ENCODE measurements at places on chromosomes 11 and 22. TPM values are rescaled to one million over a fixed set of nuclear protein-coding genes. Genes with fewer than 3 reads are reported as not detected.

GRCh38 chr11:133064152-133064877, 468.0 kb downstream of the OPCML start:
- H3K4me3 ChIP-seq = peak overlapping the region; percentile 63
- H3K27ac ChIP-seq = peak overlapping the region; percentile 75
- H3K36me3 ChIP-seq = no peaks in the 10 kb centered on the region
- H3K27me3 ChIP-seq = no peaks in the 10 kb centered on the region
- peak; percentile 68 for DNase-seq

DNA sequence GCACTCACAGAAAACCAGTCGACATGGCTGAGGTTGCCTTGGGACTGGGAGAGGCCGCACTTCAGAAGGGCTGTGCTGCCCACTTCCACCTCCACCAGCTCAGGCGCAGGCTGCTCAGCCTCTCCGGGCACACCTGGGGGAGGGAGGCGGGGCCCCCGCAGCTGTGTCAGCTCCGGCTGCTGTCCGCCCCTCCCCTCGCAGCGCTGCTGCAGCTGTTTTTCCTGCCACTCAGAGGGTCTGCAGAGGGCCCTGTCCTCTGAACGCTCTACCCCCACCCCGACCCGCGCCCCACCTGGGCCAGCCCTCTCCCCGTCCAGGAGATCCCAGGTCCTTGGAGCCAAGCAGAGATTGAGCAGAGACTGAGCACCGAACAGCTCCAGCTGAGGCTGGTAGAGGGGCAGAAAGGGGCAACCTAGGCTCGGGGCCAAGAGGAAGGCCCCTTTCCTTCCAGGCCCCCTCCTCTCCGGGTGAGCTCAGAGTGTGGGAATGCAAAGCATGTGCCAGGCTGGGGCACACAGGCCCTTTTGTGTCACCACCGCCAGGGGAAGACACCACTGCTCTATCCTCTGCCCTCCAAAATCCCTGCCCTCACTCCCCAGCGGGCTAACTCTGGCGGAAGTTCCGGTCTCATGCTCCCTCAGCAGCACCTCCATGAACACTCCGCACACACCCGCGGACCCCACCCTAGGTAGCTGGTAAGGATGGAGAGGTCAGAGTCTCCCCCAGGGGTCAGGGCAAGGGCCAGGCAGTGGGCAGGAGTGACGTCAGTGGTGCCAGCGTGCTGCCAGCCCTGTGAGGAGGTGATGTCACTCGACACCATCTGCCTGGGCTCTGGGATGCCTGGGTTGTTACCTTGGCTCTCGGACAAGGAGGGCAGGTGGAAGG, 1.6 kb downstream of the MCAM start:
- peak; percentile 69 for DNase-seq
- H3K27ac ChIP-seq = peak overlapping the region; percentile 96
- peaks cover 28% of the 10 kb centered on the region for H3K36me3 ChIP-seq
- no peaks in the 10 kb centered on the region for H3K27me3 ChIP-seq

- H3K36me3 ChIP-seq = no peaks in the 10 kb centered on the region
- no peak overlapping the region for H3K4me3 ChIP-seq
- H3K27ac ChIP-seq = no peak overlapping the region
- no peaks in the 10 kb centered on the region for H3K27me3 ChIP-seq
- no peaks in the 10 kb centered on the region for H3K4me1 ChIP-seq
Measured at GRCh38 chr11:131917634-131918384, 547.4 kb downstream of the NTM start.

MFNG gene
- 10.5 TPM for total RNA-seq

CCDC90B gene
- total RNA-seq = 20.9 TPM

DNA sequence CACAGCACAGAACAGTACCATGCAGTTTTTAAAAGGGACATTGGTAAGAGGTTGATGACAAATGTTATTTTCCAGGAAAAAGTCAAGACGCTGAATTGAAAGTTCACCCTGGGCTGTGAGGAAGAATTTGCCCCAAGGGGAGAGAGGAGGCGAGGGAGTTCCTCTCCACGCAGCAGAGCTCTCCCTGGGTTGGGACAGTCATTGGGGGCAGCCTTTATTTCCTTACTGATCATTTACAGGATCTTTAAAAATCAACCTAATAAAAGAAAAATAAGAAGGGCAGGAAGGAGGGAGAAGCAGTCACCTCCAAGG, 49.9 kb upstream of the WNT7B start:
- no peaks in the 10 kb centered on the region for H3K36me3 ChIP-seq
- H3K4me3 ChIP-seq = peak overlapping the region; percentile 57
- H3K27ac ChIP-seq = peak overlapping the region; percentile 85
- peaks cover 26% of the 10 kb centered on the region for H3K4me1 ChIP-seq

GRCh38 chr11:23749762-23750430, 747.0 kb upstream of the LUZP2 start:
- H3K27ac ChIP-seq = no peak overlapping the region
- no peaks in the 10 kb centered on the region for H3K4me1 ChIP-seq
- H3K27me3 ChIP-seq = no peaks in the 10 kb centered on the region
- no peak overlapping the region for H3K4me3 ChIP-seq
- DNase-seq = no peak
- H3K36me3 ChIP-seq = no peaks in the 10 kb centered on the region

PANX1 gene
- 17.9 TPM for total RNA-seq

ALDH3B2 gene
- not detected for total RNA-seq

CHRNA10 gene
- total RNA-seq = 0.37 TPM

DNA sequence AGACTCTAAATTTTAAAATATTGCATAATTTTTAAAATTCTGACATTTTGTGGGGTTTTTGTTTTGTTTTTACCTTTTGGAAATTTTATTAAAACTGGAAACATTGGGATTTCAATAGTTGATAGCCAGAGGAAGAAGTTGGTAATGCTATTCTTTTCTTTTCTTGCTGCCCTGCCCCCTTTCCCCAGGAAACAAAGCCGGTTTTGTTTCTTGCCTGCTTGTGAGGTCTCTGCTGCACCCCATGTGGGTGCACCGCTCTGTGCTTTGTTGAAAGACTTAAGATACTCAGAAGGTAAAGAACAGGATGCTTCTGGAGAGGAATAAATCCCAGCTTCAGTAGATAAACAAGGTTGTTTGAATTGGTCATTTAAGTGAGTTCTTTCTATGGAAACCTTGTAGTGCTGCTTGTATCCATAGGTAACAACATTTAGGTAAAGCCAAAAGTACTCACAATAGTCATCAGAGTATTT, 87.5 kb downstream of the YAP1 start:
- H3K4me3 ChIP-seq = no peak overlapping the region
- no peaks in the 10 kb centered on the region for H3K27me3 ChIP-seq
- H3K4me1 ChIP-seq = peaks cover 7% of the 10 kb centered on the region
- no peaks in the 10 kb centered on the region for H3K36me3 ChIP-seq
- no peak for DNase-seq

KRTAP5-2 gene
- total RNA-seq = not detected

FAM180B gene
- total RNA-seq = 0.50 TPM

DNA sequence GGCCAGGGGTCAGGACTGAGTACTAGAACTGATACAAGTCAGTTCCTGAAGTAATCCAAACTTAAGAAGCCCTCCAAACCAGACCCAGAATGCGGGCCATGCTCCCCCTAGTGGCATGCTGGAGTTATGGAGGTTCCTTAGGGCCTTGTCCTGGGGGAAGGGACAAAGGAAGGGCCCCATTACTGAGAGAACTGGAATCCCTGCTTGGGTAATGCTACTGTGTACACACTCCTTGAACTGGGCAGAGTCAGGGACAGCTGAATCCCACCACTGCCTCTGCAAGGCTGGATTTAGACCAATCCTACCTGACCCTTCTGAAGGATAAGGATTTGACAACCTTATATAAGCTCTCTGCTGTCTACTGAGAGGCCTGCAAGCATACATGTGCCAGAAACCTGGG, 97.3 kb upstream of the AKIP1 start:
- peak; percentile 70 for DNase-seq
- H3K4me1 ChIP-seq = no peaks in the 10 kb centered on the region
- no peaks in the 10 kb centered on the region for H3K36me3 ChIP-seq
- no peaks in the 10 kb centered on the region for H3K27me3 ChIP-seq
- H3K27ac ChIP-seq = no peak overlapping the region

DNA sequence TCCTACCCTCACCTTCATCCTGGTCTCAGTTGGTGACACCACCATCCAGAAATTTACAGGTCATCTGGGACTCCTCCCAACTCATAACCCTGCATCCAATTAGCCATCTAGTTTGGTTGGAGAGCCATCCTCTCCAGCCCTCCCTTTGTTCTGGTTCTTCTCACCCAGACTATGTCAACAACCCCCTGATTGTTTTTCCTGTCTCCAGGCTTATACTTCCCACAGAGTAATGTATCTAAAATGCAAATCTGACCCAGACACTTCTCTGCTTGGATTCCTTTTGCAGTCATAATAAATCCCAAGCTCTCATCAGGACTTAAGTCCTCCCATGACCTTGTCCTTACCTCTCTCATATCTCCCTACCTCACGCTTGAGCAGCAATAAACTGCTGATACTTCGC, 3.0 kb downstream of the TTC12 start:
- DNase-seq = no peak
- no peak overlapping the region for H3K4me3 ChIP-seq
- no peak overlapping the region for H3K27ac ChIP-seq
- no peaks in the 10 kb centered on the region for H3K27me3 ChIP-seq
- H3K36me3 ChIP-seq = no peaks in the 10 kb centered on the region

THYN1 gene
- total RNA-seq = 41.9 TPM

WT1 gene
- 3.7 TPM for total RNA-seq

PICALM gene
- 205 TPM for total RNA-seq

DNA sequence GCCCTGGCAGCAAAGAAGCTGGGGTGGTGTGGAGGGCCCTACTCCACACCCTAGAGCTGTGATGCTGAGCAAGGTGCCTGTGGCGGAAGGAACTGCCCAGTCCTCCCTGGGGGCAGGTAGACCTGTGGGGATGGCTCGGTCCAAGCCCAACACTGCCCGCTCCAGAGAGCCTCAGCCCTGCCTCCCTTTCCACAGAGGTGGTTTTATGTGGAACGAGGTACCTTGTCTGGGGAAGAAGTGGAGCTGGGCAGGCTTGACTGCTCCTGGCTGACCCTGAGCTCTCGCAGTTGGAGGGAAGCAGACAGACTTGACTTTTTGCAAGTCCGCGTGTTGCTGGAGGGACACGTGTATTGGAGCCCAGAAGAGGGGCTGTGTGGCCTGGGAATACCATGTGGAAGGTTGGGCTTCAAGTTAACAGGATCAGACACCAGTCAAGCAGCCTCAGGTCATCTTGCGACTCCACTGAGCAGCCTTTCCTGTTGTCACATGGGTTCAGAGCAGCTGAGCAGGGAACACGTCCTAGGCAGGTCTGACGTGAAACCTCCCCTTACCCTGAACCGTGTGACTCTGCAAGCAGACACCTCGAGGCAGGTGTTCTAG, 117.7 kb downstream of the CACNA1I start:
- H3K4me1 ChIP-seq = peaks cover 24% of the 10 kb centered on the region
- no peak overlapping the region for H3K27ac ChIP-seq
- no peak for DNase-seq
- peaks cover 55% of the 10 kb centered on the region for H3K27me3 ChIP-seq
- H3K4me3 ChIP-seq = no peak overlapping the region
